ENCODE measurements at places on chromosomes 3 and 15.

GRCh38 chr3:185729337-185730055 is 95.3 kb downstream of the IGF2BP2 start:
- peak overlapping the region; percentile 53 for H3K27ac ChIP-seq
- peaks cover 8% of the 10 kb centered on the region for H3K36me3 ChIP-seq
- no peak for DNase-seq
- H3K27me3 ChIP-seq = no peaks in the 10 kb centered on the region
- peaks cover 54% of the 10 kb centered on the region for H3K4me1 ChIP-seq

DNA sequence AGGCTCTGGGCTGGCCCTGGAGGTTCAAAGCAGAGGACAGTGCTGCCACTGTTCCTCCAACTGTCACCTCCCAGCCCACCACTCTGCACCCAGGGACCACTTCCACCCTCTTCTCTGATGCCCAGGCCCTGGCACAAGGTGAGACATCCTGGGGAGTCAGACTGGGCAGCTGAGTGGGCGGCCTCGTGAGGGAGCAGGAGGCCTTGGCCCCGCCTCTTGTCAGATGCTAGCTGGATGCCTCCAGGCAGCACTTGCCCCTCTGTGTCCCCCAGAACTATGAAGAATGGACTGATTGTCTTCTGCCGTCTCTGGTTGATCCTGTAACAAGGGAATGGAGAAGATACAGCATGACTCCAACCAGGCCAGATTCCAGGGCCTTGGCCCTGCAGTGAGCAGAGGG is 191.0 kb upstream of the LINGO1 start:
- no peak overlapping the region for H3K27ac ChIP-seq
- peaks cover 2% of the 10 kb centered on the region for H3K4me1 ChIP-seq
- no peaks in the 10 kb centered on the region for H3K36me3 ChIP-seq
- peaks cover 50% of the 10 kb centered on the region for H3K27me3 ChIP-seq
- DNase-seq = no peak

GRCh38 chr15:26983822-26984221 is 12.8 kb downstream of the GABRG3 start:
- no peaks in the 10 kb centered on the region for H3K36me3 ChIP-seq
- no peak overlapping the region for H3K4me3 ChIP-seq
- no peak for DNase-seq

- H3K36me3 ChIP-seq = peaks cover 6% of the 10 kb centered on the region
- H3K27me3 ChIP-seq = no peaks in the 10 kb centered on the region
- no peak for DNase-seq
- H3K4me1 ChIP-seq = peaks cover 26% of the 10 kb centered on the region
- no peak overlapping the region for H3K4me3 ChIP-seq
Observed at GRCh38 chr15:98967916-98968315, 39.7 kb downstream of the PGPEP1L start.

- H3K36me3 ChIP-seq = no peaks in the 10 kb centered on the region
- H3K4me3 ChIP-seq = no peak overlapping the region
- H3K27me3 ChIP-seq = peaks cover 17% of the 10 kb centered on the region
- H3K4me1 ChIP-seq = no peaks in the 10 kb centered on the region
Observed at GRCh38 chr3:180646187-180646790, 33.0 kb downstream of the CCDC39 start.

Measured in mesothelial cell of epicardium (in vitro differentiated cells).